Stimulated activated CD8-positive, alpha-beta memory T cell treated with anti-CD3 and anti-CD28 coated beads, Interleukin-12 subunit alpha, Interleukin-12 subunit beta, amount 100 ng/mL, for 1 hour (primary cell): ENCODE measurements at places on chromosomes 16 and 17.

DNA sequence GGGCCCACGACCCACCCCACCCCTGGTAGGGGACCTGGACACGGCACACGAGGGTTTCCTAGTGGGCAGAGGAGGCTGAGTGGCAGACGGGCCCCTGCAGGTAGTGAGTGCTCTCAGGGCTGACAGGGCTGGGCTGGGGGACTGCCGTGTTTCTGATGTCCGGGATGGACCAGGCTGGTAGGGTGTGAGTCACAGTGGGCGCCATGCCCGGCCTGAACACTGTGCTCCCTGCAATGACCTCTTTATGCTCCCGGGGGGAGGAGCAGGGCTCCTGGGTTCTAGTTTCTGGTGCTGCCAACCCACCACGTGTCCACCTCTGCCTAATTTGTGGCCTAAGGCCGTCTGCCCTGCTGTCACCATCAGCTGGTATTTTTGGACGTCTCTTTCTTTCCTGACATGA, 26.3 kb downstream of the ARHGAP23 start:
- DNase-seq: no peak

DNA sequence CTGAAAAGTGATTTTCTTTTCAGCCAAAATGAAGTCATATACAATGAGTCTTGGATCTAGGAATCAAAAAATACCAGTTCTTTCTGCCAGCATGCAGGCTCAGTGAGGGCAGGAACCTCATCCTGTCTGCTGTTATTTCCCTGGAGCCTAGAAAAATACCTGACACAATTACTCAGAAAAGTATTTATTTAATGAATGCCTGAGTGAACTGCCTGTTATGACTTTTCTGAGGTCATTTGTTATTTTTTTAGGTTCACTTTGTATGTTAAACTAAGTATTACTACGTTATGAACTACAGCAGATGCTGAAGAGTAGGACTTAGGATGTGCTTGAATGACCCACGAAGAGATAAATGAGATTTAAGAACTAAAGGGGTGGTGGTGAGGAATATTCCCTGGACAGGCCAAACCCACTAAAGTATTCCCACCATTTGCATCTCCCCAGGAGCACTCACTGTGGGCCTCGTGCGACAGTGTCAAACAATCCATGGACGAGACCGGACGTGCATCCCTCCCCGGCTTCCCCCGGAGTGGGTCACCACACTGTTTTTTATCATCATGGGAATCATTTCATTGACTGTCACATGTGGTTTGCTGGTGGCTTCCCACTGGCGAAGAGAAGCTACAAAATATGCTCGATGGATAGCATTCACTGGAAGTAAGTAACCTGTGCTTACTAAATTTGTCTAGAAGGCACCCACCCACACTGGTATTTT, 17.1 kb upstream of the VWA3A start:
- DNase-seq: no peak

GRCh38 chr16:89561884-89562599, 1.6 kb downstream of the RPL13 start:
- no peak for DNase-seq

GRCh38 chr17:43979011-43979410, 25.3 kb upstream of the PYY start:
- DNase-seq: no peak

DNA sequence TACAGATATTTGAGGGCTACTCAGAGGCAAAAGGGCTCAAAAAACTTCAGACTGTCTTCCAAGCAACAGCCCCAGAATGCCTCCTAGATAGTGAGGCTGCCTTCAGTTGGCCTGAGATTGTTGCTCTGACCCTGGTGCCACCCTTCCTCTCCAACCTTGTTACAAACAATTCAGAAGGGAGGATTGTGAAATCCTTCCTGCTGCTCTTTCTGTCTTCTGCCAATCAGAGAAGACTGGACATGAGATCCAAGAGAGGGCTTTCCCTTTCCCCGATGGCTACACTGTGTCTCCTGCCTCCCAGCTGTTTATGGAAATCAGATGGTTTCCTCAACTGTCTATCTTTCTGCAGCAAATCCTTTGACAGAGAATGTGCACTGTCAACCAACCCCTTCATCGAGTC, 419.9 kb downstream of the CDH13 start:
- no peak for DNase-seq

- no peak for DNase-seq
Measured at GRCh38 chr16:56145369-56145768, 45.9 kb upstream of the GNAO1 start.

- DNase-seq: no peak
Measured at GRCh38 chr17:55330344-55330933, 65.7 kb downstream of the HLF start.

- no peak for DNase-seq
Measured at GRCh38 chr16:31472709-31473203, 804 bp downstream of the TGFB1I1 start.

DNA sequence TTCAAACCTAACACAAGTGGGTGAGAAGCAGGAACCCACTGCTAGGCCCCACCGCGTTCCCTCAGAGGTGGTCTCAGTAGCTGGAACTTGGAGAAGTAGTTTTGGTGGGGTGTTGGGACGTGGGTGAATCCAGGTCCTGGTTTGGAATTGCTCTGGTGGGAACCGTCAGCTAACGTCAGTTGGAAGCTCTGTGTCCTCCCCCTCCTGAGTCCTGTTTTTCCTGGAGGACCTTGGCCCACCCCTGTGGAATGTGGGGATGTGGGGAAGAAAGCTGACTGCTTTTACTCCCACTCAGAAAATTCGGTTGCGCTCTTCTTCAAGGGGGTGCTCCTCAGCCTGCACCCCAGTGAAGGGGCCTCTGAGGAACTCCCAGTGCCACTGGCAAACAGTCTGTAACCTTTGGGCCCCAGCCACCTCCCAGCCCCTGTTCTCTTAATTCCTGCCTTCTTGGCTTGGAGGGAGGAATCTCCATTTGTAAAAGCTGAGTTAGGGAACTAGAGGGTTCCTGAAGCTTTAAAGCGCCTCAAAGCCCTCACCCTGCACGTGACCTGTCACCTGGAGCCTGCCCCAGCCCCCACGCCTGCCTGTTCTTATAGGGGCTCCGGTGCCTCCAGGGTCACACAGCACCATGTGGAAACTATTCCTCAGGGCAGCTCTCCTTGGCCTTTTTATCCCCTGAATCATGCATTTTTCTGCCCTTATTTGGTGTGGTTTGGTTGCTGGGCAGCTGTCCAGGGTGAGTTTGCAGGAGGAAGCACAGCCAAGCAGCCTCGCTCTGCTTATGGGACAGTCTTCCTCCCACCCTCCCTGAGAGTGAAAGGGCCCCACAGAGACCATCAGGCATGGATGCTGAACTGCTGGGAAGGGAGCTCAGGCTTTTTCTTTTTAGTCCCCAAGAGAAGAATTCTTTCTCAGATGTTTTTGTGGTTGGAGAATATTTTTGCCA, 16.2 kb upstream of the NAGLU start:
- DNase-seq: no peak

GRCh38 chr17:44088254-44088653, 17.7 kb downstream of the G6PC3 start:
- DNase-seq: no peak

DNA sequence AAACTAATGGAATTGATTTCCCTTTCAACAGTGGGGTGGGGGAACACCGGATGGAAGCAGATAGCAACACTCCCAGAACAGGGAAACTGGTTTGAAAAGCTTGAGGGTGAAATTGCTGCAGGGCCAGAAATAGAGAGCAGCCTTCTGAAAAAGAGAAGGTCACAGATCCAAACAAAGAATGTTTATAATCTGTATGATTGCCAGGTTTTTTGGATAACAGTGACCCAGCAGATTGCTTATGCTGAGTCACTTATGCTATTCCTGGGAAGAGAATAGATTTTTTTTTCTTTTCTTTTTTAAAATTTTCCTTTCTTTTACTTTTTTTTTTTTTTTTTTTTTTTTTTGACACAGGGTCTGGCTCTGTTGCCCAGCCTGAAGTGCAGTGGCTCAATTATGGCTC, 641.3 kb downstream of the KCNJ2 start:
- DNase-seq: no peak

- DNase-seq: peak; percentile 78
Measured at GRCh38 chr17:7308625-7309433, 1.4 kb downstream of the EIF5A start.
